Activated naive CD8-positive, alpha-beta T cell treated with anti-CD3 and anti-CD28 coated beads for 36 hours (primary cell): ENCODE measurements at places on chromosomes 4 and X.

DNA sequence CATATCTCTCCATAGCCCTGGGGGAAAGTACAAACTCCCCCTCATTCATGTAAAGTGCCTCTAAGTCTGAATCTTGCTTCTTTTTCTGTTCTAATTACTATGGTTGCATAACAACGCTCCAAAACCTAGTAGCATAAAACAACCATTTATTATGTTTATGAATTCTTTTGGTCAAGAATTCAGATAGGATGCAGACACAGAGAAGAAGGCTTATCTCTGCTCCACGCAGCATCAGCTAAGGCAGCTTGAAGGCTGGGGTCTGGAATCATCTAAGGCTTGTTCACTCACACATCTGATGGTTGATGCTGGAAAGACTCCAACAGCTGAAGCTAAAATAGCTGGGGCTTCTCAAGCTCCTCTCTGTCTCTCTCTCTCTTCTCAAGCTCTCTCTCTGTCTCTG is 564.5 kb downstream of the ZNF674 start:
- H3K27ac ChIP-seq = no peak overlapping the region
- no peak for DNase-seq
- H3K27me3 ChIP-seq = no peaks in the 10 kb centered on the region
- no peak overlapping the region for H3K4me3 ChIP-seq
- no peaks in the 10 kb centered on the region for H3K4me1 ChIP-seq
- no peaks in the 10 kb centered on the region for H3K36me3 ChIP-seq

DNA sequence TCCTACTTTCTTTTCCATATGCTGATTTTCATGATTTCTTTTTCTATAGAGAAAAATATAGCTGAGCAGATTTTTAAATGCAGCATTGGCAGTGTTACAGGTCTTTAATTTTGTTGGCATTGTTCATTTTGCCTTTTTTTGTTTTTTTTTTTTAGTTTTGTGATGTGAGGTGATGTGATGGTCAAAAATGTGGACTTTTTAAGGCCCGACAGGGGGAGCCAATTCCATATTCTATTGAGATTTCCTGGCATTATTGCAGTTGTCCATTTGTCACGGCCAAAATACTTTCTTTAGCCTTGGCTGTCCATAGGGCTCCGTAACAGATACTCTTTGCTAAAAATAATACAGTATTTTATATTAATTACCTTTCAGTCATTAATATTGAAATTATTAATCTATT is 47.8 kb downstream of the SLIT2 start:
- DNase-seq = no peak
- H3K27me3 ChIP-seq = no peaks in the 10 kb centered on the region
- H3K27ac ChIP-seq = no peak overlapping the region
- H3K4me3 ChIP-seq = no peak overlapping the region
- no peaks in the 10 kb centered on the region for H3K4me1 ChIP-seq

GRCh38 chr4:2961811-2962441 is 1.3 kb downstream of the NOP14 start:
- H3K27ac ChIP-seq = peak overlapping the region; percentile 79
- DNase-seq = peak; percentile 68
- H3K4me1 ChIP-seq = peaks cover 41% of the 10 kb centered on the region

DNA sequence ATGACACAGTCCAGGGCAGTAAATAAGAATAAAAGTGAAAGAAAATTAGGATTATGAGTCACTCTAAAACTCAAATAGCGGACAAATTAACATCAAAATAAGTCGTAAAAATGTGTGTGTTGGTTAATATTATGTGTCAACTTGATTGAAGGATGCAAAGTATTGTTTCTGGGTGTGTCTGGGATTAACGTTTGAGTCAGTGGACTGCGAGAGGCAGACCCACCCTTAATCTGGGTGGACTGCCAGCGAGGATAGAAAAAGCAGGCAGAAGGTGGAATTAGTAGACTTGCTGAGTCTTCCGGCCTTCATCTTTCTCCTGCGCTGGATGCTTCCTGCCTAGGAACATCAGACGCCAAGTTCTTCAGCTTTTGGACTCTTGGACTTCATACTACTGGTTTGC is 324.3 kb upstream of the PCDH10 start:
- no peaks in the 10 kb centered on the region for H3K4me1 ChIP-seq
- H3K4me3 ChIP-seq = no peak overlapping the region
- no peak overlapping the region for H3K27ac ChIP-seq
- H3K27me3 ChIP-seq = no peaks in the 10 kb centered on the region

DNA sequence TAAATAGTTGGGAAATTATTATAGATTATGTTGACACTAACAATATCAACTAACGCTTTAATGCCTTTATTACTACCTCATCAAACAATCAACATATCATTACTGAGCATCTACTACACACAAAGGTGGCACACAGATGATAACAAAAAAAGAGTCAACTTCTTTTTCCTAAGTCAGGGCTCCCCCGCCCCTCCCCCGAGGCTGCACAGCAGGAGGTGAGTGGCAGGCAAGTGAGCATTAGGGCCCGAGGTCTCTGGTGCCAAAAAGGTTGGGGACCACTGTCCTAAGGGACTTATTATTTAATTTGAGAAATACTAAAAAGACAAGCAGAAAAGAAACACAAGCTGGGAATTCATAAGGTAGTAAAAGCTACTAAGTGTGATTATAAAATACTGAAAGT is 50.3 kb upstream of the MCF2 start:
- no peak for DNase-seq
- H3K27me3 ChIP-seq = no peaks in the 10 kb centered on the region
- H3K27ac ChIP-seq = no peak overlapping the region

DNA sequence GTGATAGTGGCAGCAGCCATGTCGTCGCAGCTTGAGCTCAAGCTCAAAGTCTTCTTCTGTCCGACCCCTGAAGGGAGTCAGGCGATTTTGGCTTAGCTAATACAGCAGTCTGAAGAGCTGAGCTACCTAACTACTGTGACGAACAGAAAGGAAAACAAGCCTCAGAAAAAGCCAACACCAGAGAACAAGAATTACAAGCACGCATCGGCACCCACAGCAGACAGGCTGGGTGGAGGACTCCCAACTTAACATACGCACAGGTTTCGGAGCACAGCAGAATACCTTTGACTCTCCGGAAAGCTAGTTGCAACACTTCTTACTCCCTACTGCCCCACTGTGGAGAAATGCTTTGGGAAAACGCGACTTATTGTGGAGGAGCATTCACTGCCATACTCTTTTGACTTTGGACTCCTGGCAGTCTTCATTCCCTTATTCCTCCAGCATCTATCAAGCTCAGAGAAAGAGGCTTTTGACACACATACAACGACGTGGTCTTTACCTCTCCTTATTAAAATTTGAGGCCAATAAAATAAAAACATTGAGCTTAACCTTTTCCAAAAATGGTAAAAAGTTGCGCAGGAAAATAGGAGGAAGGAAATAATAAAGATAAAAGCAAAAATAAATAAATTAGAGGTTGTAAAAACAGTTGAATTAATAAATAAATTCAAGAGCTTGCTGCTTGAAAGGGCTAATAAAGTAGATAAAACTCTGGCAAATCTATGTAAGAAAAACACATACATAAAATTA is 41.3 kb upstream of the GPC3 start:
- no peaks in the 10 kb centered on the region for H3K27me3 ChIP-seq
- H3K4me1 ChIP-seq = peaks cover 6% of the 10 kb centered on the region
- no peak overlapping the region for H3K27ac ChIP-seq
- peak; percentile 9 for DNase-seq
- peaks cover 2% of the 10 kb centered on the region for H3K36me3 ChIP-seq

DNA sequence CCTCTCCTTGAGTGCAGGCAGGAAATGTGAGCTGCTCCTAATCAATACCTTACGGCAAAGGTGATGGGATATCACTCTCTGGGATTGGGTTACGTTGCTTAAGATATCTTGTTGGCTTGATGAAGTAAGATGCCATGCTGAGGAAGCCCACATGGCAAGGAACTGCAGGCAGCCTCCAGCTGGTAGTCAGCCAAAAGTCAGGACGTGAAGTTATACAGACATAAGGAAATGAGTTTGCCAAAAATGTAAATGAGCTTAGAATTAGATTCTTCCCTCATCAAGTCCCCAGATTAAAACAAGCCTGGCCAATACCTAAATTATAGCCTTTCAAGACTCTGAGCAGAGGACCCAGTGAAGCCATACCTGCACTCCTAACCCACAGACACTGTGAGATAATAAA is 155.0 kb downstream of the QDPR start:
- DNase-seq = no peak
- no peaks in the 10 kb centered on the region for H3K27me3 ChIP-seq
- H3K27ac ChIP-seq = no peak overlapping the region
- H3K36me3 ChIP-seq = no peaks in the 10 kb centered on the region

DNA sequence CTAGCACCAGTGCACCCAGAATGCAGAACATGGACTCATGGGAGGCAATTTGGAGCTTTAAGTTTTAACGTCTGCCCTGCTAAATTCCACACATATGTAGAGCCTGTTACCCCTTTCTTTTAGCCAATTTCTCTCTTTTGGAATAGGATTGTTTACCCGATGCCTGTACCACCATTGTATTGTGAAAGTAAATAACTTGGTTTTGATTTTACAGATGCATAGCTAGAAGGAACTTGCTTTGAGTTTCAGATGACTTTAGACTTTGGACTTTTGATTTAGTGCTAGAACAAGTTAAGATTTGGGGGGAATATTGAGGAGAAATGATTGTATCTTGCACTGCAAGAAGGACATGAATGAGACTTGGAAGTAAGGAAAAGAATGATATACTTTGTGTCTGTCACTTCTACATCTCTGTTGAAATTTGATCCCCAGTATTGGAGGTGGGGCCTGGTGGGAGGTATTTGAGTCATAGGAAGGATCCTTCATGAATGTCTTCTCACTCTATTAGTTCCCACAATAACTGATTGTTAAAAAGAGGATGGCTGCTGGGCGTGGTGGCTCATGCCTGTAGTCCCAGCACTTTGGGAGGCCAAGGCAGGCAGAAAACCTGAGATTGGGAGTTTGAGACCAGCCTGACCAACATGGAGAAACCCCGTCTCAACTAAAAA is 794.8 kb upstream of the LCORL start:
- H3K4me1 ChIP-seq = no peaks in the 10 kb centered on the region
- no peak overlapping the region for H3K4me3 ChIP-seq
- no peaks in the 10 kb centered on the region for H3K36me3 ChIP-seq
- DNase-seq = no peak

GRCh38 chr4:721261-722168 is 15.9 kb downstream of the PCGF3 start:
- H3K4me1 ChIP-seq = peaks cover 4% of the 10 kb centered on the region
- no peak overlapping the region for H3K4me3 ChIP-seq
- H3K27ac ChIP-seq = no peak overlapping the region
- peaks cover 20% of the 10 kb centered on the region for H3K36me3 ChIP-seq
- DNase-seq = no peak

GRCh38 chrX:154409222-154409871 is at the start of gene DNASE1L1:
TSS of gene DNASE1L1 (minus strand) at chrX:154409254. CDS start at chrX:154405568, 3,686 bp downstream.
- peak; percentile 48 for DNase-seq
- peak within 1 kb of the TSS; percentile 79 for H3K4me3 ChIP-seq
- H3K36me3 ChIP-seq = peaks cover 5% of the 10 kb centered on the region
- H3K27ac ChIP-seq = peak within 1 kb of the TSS; percentile 67
- H3K4me1 ChIP-seq = peaks cover 6% of the 10 kb centered on the region

DNA sequence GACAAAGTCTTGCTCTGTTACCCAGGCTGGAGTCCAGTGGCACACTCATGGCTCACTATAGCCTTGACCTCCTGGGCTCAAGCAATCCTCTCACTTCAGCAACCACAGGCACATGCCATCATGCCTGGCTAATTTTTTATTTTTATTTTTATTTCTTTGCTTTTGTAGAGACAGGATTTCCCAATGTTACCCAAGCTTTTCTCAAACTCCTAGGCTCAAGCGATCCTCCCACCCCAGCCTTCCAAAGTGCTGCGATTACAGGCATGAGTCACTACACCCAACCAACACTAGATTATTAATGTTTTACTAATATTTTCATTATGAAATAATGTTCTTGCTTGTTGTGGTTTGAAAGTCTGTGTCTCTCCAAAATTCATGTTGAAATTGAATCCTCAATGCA is 5.2 kb upstream of the ACTRT1 start:
- no peak for DNase-seq
- H3K27me3 ChIP-seq = no peaks in the 10 kb centered on the region
- H3K27ac ChIP-seq = no peak overlapping the region

GRCh38 chrX:19887911-19888879 is 795 bp upstream of the SH3KBP1 start:
- H3K4me3 ChIP-seq = peak overlapping the region; percentile 72
- peak overlapping the region; percentile 84 for H3K27ac ChIP-seq
- peak; percentile 43 for DNase-seq
- H3K27me3 ChIP-seq = no peaks in the 10 kb centered on the region
- H3K4me1 ChIP-seq = peaks cover 33% of the 10 kb centered on the region
- H3K36me3 ChIP-seq = peaks cover 5% of the 10 kb centered on the region

- no peak overlapping the region for H3K27ac ChIP-seq
- no peaks in the 10 kb centered on the region for H3K4me1 ChIP-seq
- H3K4me3 ChIP-seq = no peak overlapping the region
- DNase-seq = no peak
- H3K36me3 ChIP-seq = no peaks in the 10 kb centered on the region
These were observed 37.7 kb upstream of the TET2 start for GRCh38 chr4:105108971-105109370.

GRCh38 chr4:156794863-156795262 is 176.7 kb downstream of the PDGFC start:
- H3K36me3 ChIP-seq = no peaks in the 10 kb centered on the region
- no peaks in the 10 kb centered on the region for H3K4me1 ChIP-seq
- DNase-seq = no peak
- H3K27ac ChIP-seq = no peak overlapping the region
- no peak overlapping the region for H3K4me3 ChIP-seq

- no peaks in the 10 kb centered on the region for H3K36me3 ChIP-seq
- no peaks in the 10 kb centered on the region for H3K27me3 ChIP-seq
- no peak overlapping the region for H3K27ac ChIP-seq
- H3K4me3 ChIP-seq = no peak overlapping the region
These were observed 141.3 kb upstream of the VCX3B start for GRCh38 chrX:8323356-8323755.

- DNase-seq = no peak
These were observed 144.9 kb downstream of the CHIC2 start for GRCh38 chr4:53919535-53919934.

GRCh38 chr4:77852892-77853495 is 9.6 kb upstream of the MRPL1 start:
- peak; percentile 69 for DNase-seq
- H3K27ac ChIP-seq = peak overlapping the region; percentile 98
- no peaks in the 10 kb centered on the region for H3K27me3 ChIP-seq
- H3K4me1 ChIP-seq = peaks cover 54% of the 10 kb centered on the region
- H3K36me3 ChIP-seq = peaks cover 4% of the 10 kb centered on the region

DNA sequence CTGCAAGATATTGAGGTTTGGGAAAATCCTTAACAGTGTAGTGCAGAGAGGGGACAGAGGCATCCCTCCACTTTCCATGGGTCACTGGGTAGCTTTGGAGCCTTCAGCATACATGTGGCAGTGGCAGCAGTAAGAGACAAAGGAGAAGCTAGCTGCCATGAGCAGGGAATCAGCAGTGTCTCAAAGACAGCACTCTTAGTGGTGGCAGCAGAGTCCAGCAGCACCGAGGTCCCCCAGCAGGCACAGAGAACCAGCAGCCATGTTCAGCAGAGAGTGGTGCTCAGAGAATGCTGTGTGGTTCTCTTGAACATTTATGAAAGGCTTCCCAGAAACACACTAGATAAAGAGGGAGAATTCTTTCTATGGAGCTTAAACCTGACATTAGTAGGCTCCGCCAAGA is 308.5 kb downstream of the CENPC start:
- H3K4me1 ChIP-seq = no peaks in the 10 kb centered on the region
- H3K4me3 ChIP-seq = no peak overlapping the region
- no peak for DNase-seq
- no peak overlapping the region for H3K27ac ChIP-seq
- no peaks in the 10 kb centered on the region for H3K27me3 ChIP-seq
